ENCODE measurements at places on chromosomes 13 and 19. TPM values are rescaled to one million over a fixed set of nuclear protein-coding genes. Genes with fewer than 3 reads are reported as not detected.

DNA sequence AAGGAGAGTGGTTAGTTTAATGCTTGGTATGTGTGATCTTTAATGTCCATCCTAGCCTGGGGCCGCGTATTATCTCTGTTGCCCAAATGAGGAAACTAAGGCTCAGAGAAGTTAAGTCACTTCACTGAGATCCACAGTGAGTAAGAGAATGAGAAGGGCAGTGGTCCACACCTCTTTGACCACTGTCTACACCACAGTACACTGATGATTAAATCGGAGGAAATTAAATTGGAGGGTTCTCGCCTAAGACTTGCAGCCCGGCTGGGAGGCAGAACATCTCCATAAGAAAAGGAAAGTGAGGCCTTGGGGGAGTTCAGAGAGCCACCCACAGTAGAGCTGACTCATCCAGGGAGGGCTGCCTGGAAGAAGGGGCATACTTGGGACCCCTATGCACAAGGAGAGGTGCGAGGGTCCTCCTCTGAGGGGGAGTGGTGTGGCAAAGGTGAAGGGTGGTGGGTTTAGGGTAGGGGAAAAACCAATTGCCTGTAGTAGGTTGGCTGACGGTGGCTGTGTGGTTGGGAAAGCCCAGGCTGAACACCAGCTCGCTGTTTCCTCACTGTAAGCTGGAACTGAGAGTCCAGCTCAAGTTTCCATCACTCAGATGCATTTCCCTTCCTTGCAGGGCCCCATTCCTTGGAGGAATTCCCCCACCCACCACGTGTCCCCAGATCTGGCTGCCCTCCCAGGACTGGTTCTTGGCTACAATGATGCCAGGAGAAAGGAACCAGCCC is 15.0 kb upstream of the DHRS12 start:
- no peak for DNase-seq

DNA sequence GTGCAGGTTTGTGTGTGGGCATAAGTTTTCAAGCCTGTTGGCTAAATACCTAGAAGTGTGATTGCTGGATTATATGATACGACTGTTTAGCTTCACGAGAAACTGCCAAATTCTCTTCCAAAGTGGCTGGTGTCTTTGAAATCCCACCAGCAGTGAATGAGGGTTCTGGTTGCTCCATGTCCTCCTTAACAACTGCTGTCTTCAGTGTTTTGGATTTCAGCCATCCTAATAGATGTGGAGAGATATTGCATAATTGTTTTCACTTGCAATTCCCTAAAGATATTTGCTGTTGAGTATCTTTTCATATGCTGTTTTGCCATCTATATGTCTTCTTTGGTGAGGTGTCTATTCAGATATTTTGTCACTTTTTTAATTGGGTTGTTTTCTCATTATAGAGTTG is 390.5 kb downstream of the ZNF536 start:
- DNase-seq, result no peak

- DNase-seq, result no peak
Measured at GRCh38 chr13:30151388-30151787, 156.0 kb downstream of the KATNAL1 start.

DNA sequence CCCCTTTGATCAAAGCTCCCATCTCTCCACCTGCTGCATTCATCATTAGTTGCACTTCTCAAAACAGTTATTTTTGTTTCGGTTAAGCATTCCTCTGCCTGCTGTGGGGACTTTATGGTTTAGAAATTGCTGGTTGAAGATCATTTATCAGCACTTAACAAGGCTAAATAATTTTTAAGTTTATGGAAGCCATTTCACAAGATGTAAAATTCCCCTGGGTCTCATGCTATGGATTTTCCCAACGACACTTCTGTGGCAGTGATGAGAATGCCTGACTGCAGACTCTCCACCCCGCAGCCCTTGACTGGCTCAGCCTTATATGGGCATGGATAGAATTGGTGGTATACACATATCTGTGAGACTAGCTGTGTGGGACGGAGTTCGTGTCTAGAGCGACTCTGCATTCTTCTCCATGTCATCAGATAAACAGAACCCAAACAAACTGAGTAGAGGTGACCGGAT is 52.8 kb downstream of the COL4A2 start:
- no peak for DNase-seq

DNA sequence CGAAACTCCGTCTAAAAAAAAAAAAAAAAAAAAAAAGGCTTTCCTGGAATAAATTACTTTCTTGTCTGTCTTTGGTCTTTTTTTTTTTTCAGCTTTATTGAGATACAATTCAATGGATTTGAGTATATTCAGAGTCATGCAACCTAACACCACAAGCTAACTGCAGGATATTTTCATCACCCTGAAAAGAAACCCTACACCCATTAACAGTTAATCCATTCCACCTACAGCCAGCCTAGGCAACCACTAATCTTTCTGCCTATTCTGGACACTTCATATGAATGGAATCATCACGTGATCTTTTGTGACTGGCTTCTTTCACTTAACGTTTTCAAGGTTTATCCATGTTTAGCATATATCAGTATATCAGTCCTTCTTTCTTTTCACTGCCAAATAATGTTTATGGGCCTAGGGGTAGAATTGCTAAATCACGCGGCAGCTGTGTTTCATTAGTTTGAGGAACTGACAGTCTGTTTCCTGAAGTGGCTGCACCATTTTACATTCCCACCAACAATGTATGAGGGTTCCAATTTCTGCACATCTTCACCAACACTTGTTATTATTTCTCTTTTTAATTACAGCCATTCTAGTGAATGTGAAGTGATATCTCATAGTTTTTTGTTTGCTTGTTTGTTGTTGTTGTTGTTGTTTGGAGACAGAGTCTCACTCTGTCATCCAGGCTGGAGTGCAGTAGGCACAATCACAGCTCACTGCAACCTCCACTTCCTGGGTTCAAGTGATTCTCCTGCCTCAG is 19.9 kb downstream of the LRFN3 start:
- no peak for DNase-seq

DNA sequence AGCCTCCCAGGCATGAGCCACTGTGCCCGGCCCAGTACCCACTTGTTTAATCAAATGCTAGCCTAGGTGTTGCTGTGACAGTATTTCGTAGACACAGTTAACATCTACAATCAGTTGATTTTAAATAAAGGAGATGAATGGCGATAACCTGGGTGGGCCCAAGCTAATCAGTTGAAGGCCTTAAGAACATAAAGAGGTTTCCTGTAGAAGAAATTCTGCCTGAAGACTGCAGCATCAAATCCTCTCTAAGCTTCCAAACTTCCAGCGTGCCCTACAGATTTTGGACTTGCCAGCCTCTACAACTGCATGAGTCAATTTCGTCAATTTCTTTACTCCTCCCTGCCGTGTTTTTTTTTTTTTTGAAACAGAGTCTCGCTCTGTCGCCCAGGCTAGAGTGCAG is 13.2 kb upstream of the SULT2A1 start:
- no peak for DNase-seq

DNA sequence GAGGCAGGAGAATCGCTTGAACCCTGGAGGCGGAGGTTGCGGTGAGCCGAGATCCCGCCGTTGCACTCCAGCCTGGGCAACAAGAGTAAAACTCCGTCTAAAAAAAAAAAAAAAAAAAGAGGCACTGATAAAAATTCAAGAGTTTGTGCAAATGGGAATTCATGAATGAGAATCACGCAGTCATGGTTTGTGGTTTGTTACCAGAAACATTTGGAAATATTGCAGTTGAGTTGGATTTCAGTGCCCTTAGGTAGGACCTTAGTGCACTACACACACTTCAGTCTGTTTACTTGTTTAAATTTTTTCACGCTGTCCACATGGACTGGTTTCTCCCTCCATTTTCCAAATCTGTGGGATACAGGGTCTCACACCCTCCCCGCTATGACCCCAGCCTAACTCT is 28.4 kb downstream of the ZNF844 start:
- DNase-seq, result no peak

GRCh38 chr13:21121616-21122015 is 54.7 kb downstream of the SKA3 start:
- no peak for DNase-seq

DNA sequence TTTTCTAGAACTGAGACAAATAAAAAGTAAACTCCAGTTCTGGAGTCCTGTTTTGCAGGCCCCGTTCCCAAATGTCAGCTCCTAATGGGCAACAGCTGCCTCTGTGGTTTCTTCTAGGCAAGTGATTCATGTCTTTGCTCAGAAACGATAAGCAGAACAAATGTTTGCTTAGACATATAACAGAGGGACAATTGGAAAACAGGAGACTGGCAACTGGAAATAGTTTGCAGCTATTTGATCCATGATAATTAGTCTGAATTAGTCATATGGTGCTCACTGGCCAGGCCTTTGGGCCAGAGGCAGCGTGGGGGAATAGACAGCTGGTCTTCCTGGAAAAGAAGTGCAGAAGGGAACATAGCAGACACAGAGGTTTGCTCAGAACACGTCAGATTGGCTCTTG is 29.2 kb upstream of the TSHZ3 start:
- DNase-seq, result peak; percentile 44

DNA sequence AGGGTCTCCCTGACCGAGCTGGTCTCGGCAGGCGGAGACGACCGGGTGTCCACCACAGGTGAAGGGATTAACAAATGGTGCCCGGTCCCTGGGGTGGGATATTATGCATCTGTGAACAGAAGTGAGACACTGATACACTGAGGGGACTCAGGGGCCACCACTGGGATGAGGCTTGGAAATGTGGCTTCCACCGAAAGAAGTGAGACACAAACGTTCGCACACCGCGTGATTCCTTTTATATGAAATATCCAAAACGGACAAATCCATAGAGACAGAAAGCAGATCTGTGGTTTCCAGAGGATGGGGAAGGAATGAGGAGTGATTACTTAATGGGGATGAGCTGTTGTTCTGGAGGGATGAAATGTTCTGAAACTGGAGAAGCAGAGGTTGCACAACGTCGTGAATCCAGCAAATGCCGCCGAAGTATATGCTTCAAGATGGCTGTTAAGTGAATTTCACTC is 47.5 kb downstream of the C13orf46 start:
- peak; percentile 15 for DNase-seq

GRCh38 chr13:41267106-41267505 is 3.7 kb upstream of the MTRF1 start:
- no peak for DNase-seq

- no peak for DNase-seq
Measured at GRCh38 chr13:107239213-107239612, 671.3 kb upstream of the ARGLU1 start.

DNA sequence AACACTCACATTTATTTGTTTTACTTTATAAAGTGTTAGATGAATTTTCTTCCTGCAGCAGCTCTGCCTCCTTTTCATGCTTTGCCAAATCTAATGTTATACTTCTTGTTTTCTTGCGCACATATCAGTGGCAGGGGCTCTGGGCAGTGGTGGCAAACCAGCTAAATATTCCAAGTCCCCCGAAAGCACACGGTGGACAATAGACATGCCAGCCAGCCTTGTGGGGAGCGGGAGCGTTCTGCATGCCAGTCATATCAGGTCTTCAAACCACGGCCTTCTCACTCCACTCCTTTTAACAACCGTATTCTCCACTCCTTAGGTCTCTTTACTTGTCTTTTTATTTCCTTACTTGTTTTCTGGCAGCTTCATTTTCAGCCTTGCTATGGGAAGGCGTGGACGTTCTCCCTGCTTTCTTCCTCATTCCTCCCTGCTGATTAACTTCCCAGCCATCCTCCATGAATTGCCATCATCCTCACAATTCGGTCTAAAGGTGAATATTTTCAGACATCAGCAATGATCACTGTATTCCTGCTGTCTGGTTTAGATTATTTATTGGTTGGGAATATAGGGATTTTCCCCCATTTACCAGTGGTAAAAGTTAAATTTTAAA is 77.1 kb upstream of the WASF3 start:
- no peak for DNase-seq

The ZNF578 gene
- total RNA-seq, result 2.4 TPM

The FREM2 gene
- not detected for total RNA-seq

The LILRB4 gene
- total RNA-seq, result 4.0 TPM

The TRPC4 gene
- total RNA-seq, result 0.19 TPM

The GSX1 gene
- not detected for total RNA-seq

The ZNF780B gene
- total RNA-seq, result 26.6 TPM

The ALKBH7 gene
- total RNA-seq, result 142 TPM

The FGF14 gene
- total RNA-seq, result 2.9 TPM
